ENCODE measurements at places on chromosomes 5 and 9. TPM values are rescaled to one million over a fixed set of nuclear protein-coding genes. Genes with fewer than 3 reads are reported as not detected.

GRCh38 chr5:21810737-21811316 lies 1042.3 kb downstream of the CDH12 start:
- no peaks in the 10 kb centered on the region for H3K4me1 ChIP-seq
- no peaks in the 10 kb centered on the region for H3K27me3 ChIP-seq
- no peak for DNase-seq

- no peaks in the 10 kb centered on the region for H3K27me3 ChIP-seq
- no peak overlapping the region for H3K4me3 ChIP-seq
- no peaks in the 10 kb centered on the region for H3K4me1 ChIP-seq
- no peak for DNase-seq
Measured at GRCh38 chr9:125942125-125942524, 195.0 kb downstream of the PBX3 start.

DNA sequence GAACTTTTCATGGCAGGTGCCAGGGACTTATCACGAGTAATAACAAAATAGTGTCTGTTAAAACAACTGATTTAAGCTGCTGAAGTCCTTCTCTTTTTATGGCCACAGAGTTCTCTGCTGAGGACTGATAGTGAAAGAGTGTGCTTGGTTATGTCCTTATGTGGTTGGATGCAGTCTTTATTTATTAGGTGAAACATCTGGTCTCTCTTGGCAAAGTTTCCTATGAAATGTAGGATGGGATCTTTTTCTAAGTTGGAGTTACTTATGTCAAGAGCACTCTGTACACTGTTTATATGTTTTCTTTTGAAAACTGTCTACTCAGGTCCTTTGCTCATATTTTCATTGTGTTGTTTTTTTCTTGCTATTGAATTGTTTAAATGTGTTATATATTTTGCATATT lies 1816.1 kb upstream of the C9orf72 start:
- H3K4me3 ChIP-seq = no peak overlapping the region
- no peak for DNase-seq
- no peaks in the 10 kb centered on the region for H3K27me3 ChIP-seq

The ATP6V1G1 gene
- total RNA-seq = 111 TPM

The LHX3 gene
- total RNA-seq = not detected

DNA sequence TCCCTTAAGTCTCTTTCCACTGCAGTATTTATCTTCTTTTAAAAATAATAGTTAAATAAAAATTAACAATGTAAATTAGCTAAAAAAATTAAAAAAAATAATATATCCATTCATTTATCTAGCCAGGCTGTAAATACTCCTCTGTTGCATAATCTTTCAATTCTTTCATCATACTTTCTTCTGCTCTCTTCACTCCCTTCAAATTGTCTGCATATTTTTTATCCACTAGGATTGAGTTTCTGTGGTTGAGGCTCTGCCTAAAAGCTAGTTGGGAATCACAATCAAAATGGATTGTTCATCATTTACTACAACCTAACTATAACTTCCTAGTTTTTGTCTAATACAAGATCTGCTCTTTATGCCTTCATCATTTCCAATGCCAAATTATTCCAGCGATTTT lies 182.2 kb downstream of the PDE4D start:
- no peak for DNase-seq
- H3K4me3 ChIP-seq = no peak overlapping the region
- no peaks in the 10 kb centered on the region for H3K27me3 ChIP-seq
- peaks cover 11% of the 10 kb centered on the region for H3K4me1 ChIP-seq

- no peak for DNase-seq
- no peaks in the 10 kb centered on the region for H3K27me3 ChIP-seq
- H3K27ac ChIP-seq = no peak overlapping the region
- H3K36me3 ChIP-seq = no peaks in the 10 kb centered on the region
- no peak overlapping the region for H3K4me3 ChIP-seq
Measured at GRCh38 chr9:96139592-96140295, 162.2 kb downstream of the HSD17B3 start.

GRCh38 chr5:81838307-81838906 lies 87.5 kb upstream of the SSBP2 start:
- no peaks in the 10 kb centered on the region for H3K36me3 ChIP-seq
- H3K4me3 ChIP-seq = no peak overlapping the region
- no peaks in the 10 kb centered on the region for H3K27me3 ChIP-seq
- no peak for DNase-seq
- H3K27ac ChIP-seq = no peak overlapping the region

GRCh38 chr5:138243794-138244193 lies 30.6 kb downstream of the GFRA3 start:
- peaks cover 10% of the 10 kb centered on the region for H3K27me3 ChIP-seq
- H3K36me3 ChIP-seq = no peaks in the 10 kb centered on the region
- H3K4me1 ChIP-seq = peaks cover 54% of the 10 kb centered on the region
- peak; percentile 41 for DNase-seq

DNA sequence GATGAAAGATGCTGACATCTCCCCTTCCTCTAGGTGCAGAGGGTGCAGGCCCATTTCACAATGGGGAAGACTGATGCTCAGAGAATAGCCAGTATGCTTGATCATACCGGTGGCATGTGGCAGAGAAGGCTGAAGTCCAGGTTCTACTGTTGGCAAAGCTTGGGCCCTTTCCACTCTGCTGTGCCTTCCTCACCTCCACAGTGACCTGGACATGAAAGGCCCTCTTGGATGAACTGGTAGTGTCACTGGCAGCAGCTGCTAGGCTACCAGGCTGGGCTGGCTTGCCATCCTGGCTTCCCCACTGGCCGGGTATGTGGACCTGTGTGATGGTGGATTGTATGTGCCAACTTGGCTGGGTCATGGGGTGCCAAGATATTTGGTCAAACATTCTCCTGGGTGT lies 92.0 kb downstream of the GADD45G start:
- H3K27ac ChIP-seq = no peak overlapping the region
- H3K4me3 ChIP-seq = no peak overlapping the region
- peaks cover 16% of the 10 kb centered on the region for H3K4me1 ChIP-seq

The BNC2 gene
- 4.5 TPM for total RNA-seq

- H3K36me3 ChIP-seq = no peaks in the 10 kb centered on the region
- no peak for DNase-seq
- no peaks in the 10 kb centered on the region for H3K27me3 ChIP-seq
- H3K4me1 ChIP-seq = peaks cover 17% of the 10 kb centered on the region
- no peak overlapping the region for H3K4me3 ChIP-seq
- peak overlapping the region; percentile 2 for H3K27ac ChIP-seq
Measured at GRCh38 chr5:91128604-91129003, 254.5 kb downstream of the ARRDC3 start.

The SLC12A7 gene
- 34.7 TPM for total RNA-seq

DNA sequence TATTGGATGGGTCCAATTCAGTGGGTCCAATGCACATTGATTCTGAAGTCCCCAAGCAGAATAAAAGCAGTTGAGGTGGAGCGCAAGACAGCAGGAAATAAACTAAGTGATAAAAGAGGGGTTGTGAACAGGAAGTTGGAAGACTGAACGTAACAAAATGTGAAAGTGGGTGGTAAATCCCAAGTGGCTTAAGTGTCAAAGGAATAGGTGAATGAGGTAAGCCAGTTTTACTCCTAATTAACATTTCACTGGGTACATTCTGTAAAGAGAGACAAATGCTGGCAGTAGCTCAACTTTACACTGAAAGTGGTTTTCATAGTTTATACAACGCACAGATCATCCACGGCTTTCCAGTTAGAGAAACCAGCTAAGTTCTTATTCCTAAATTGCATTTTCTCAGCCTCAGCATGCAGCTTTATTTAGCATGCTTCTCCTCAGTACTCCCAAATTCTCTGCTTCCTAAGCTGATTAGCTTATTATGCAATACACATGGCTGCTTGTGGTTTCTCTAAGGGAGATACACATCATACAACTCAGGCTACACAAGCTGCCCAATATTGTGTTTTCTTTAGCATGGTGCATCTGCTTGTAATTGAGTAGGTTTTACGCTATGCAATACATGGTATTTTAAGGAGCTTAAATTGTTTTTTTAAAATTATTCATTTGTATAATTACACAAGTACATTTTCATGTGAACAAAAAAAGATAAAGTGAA lies 34.2 kb upstream of the HSD17B4 start:
- H3K27ac ChIP-seq = no peak overlapping the region
- H3K36me3 ChIP-seq = no peaks in the 10 kb centered on the region
- DNase-seq = no peak
- no peaks in the 10 kb centered on the region for H3K4me1 ChIP-seq
- H3K4me3 ChIP-seq = no peak overlapping the region

DNA sequence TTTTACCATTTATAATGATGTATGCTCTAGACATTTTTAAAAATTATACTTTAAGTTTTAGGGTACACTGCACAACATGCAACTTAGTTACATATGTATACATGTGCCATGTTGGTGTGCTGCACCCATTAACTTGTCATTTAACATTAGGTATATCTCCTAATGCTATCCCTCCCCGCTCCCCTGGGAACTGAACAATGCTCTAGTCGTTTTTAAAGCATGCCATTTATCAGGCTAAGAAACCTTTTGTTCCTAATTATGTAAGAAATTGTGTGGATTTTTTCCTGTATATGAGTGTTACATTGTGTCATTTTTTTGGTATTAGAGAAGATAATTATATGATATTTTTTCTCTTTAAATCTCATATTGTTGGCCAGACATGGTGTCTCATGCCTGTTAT lies 72.8 kb upstream of the SGCD start:
- no peak overlapping the region for H3K27ac ChIP-seq
- no peak for DNase-seq
- no peak overlapping the region for H3K4me3 ChIP-seq
- no peaks in the 10 kb centered on the region for H3K4me1 ChIP-seq
- no peaks in the 10 kb centered on the region for H3K36me3 ChIP-seq

GRCh38 chr5:133356396-133356983 lies 255.9 kb downstream of the FSTL4 start:
- H3K4me1 ChIP-seq = peaks cover 58% of the 10 kb centered on the region
- no peak for DNase-seq
- no peaks in the 10 kb centered on the region for H3K36me3 ChIP-seq

The C5orf52 gene
- not detected for total RNA-seq

DNA sequence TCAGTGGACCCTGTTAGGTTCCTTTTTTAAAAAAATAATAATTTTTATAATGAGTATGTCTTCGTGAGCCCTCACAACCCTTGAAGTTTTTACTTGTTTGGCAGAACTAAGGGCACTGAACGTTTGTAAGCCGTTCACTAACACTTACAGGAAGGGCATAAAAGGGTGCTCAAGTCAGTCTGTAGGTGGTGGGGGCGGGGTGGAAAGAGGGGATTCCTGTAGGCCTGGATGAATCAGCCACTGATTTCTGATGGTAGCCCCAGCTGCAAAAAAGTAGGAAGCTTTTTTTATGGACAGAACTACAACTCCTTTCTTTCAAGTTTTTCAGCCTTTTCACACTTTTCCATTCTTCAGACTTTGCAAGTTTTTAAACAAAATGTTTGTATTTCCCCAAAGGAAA lies 35.8 kb downstream of the PIK3R1 start:
- DNase-seq = no peak
- peak overlapping the region; percentile 47 for H3K27ac ChIP-seq
- no peak overlapping the region for H3K4me3 ChIP-seq
- H3K36me3 ChIP-seq = peaks cover 4% of the 10 kb centered on the region
- H3K4me1 ChIP-seq = peaks cover 71% of the 10 kb centered on the region

Data from neural crest cell (in vitro differentiated cells).